ENCODE measurements at places on chromosomes 12 and 14. TPM values are rescaled to one million over a fixed set of nuclear protein-coding genes. Genes with fewer than 3 reads are reported as not detected.

The C3AR1 gene
- total RNA-seq, result 0.10 TPM

The MGST1 gene
- 71.3 TPM for total RNA-seq

The ANO4 gene
- total RNA-seq, result not detected

The LIN7A gene
- total RNA-seq, result 0.35 TPM

The IL31 gene
- total RNA-seq, result not detected

The LRRC74A gene
- not detected for total RNA-seq

The DBX2 gene
- total RNA-seq, result not detected

The OR6C4 gene
- total RNA-seq, result not detected

The HAL gene
- total RNA-seq, result 0.11 TPM

The HOXC12 gene
- not detected for total RNA-seq

The GLIPR1 gene
- total RNA-seq, result 27.9 TPM

The WIF1 gene
- not detected for total RNA-seq

The FGF6 gene
- not detected for total RNA-seq

The GALNT16 gene
- total RNA-seq, result 0.03 TPM

The IRAK4 gene
- total RNA-seq, result 18.8 TPM

The MUCL1 gene
- not detected for total RNA-seq

The AKAP5 gene
- total RNA-seq, result 3.7 TPM

The OR8S1 gene
- not detected for total RNA-seq

The CLIP1 gene
- 39.4 TPM for total RNA-seq

The MED13L gene
- total RNA-seq, result 22.8 TPM

The KLHDC1 gene
- total RNA-seq, result 0.72 TPM

The RGS6 gene
- 14.9 TPM for total RNA-seq
